Urothelium cell line (cell line): ENCODE measurements at places on chromosomes 12 and 14.
A peak's percentile ranks its signal among the peaks of the same experiment; 100 is the strongest.

DNA sequence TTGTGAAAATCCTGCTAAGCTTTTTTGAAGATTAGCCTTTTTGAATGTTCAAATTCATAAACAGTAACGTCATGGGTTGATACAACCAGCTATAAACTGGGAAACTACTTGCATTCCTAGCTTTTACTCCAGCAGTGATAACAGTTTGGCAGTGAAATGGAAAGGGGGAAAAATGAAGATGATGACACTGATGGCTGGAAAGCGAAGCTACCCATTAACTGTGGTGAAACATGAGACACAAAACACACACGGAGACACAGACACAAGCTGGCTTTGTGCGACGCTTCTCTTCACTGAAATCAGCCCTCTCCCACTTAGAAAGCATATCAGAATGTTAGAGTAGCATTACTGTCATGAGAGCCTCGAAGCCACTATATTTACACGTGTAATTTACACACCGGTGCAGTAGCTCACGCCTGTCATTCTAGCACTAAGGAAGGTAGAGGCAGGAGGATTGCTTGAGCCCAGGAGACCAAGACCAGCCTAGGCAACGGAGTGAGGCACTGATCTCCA is 15.7 kb downstream of the VPS37B start:
- DNase-seq: no peak

DNA sequence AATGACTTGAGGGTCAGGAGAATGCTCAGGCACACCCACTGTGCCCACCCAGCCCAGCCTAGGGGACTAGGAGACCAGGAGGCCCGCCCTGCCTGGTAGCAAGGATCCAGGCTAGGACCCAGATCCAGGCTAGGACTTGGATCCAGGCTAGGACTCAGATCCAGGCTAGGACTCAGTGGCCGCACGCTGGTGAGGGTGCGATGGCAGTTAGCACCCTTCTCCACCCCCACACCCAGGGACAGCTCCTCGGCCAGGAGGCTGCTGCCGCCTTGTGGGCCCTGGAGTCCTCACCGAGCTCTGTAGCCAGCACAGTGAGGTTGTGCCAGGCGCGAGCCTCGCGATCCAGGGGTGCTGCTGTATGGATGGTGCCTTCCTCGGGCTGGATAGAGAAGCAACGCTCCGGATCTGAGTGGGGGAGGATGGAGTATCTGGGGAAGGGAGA is 5.1 kb downstream of the CDH24 start:
- no peak for DNase-seq

DNA sequence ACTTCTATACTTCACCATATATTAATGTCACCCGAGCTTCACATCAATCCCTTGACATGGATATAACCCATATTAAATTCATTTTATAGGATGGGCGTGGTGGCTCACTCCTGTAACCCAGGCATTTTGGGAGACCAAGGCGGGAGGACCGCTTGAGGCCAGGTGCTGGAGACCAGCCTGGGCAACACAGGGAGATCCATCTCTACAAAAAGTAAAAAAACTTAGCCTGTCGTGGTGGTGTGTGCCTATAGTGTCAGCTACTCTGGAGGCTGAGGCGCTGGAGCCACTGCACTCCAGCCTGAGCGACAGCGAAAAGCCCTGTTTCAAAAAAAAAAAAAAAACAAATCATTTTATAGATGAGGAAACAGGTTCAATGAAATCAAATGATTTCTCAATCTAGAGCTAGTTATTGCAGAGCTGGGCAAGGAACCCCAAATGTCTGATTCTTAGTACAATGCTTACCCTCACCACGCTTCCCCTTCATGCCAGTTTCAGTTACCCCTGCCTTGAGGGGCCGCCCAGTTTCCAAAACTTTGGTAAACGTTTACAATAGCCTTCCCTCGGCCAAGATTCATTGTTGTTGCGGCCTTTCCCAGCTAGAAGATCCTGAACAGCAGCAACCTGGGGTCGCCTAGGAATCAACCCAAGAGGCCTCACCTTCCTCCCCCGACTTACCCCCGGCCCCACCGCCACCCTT is 751 bp downstream of the PSMB5 start:
- DNase-seq: no peak

GRCh38 chr12:69916544-69917235 is 91.7 kb downstream of the MYRFL start:
- no peak for DNase-seq

DNA sequence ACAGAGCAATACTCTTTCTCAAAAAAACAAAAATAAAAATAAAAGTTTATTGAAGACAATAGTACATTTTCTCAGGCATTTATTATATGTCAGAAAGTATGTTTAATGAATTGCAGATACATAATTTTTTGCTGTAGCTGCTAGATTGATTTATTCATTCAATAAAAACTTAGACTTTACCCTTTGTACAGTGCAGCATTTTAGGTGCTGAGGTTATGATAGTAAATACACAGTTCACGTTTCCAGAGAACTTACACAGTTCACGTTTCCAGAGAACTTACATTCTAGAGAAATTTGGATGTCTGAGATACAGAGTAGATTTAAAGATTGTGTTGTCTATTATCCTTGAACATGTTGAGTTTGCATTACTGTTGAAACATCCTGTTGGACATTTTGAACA is 25.3 kb downstream of the TMTC3 start:
- DNase-seq: no peak

GRCh38 chr14:77076113-77076631 is 21.9 kb upstream of the CIPC start:
- DNase-seq: no peak

- DNase-seq: no peak
Measured at GRCh38 chr12:25156061-25156460, 38.9 kb downstream of the DNAI7 start.

- no peak for DNase-seq
Measured at GRCh38 chr14:103347091-103347815, 13.2 kb downstream of the EIF5 start.

DNA sequence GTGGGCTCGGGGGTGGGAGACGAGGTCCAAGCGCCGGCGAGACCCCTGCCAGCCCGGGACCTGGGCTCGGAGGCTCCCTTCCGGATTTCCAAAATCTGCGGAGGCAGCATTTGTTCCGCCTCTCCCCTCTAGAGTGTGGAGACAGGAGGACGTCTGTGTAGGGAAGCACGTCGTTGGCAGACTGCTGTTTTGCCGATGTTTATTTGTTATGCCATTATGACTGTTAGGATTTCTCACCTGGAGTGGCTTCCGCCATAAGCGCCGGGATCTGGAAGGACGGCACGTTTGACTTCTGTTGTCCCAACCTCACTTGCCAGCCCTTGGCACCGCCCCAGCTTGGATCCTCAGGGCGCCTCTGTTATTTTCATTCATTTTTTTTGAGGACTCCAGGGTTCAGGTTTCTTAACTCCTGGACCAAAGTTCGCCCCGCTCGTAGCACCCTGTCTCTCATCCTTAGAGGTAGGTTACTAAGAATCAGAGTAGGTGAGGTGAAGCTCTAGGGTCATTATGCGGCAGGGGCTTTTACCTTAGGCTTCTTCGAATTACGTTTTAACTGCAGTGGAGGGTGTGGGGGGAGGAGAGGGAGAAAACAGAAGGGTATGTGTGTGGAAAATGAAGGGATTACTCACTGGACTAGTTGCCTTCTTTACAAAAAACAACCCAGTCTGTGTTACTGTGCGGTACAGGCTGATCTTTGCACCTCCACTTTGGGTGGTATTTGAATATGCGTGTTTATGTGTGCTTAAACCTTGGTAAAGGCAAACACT is 547 bp upstream of the PYGL start:
- peak; percentile 57 for DNase-seq

GRCh38 chr14:58765418-58765831 is 127.7 kb downstream of the DACT1 start:
- DNase-seq: no peak

DNA sequence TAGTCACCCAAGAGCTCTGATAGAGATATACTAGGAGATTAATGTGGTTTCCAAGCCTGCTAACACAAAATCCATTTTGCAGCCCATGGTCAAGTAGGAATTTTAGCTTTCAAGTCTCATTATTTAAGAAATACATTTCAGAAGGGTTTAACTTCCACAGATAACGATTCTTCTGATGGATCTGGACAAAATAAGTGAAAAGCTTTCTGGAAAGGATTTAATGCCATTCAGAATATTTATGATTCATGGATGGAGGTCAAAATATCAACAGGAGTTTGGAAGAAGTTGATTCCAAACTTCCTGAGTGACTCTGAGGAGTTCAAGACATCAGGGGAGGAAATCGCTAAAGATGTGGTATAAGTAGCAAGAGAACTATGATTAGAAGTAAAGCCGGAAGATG is 214.6 kb downstream of the ATXN7L3B start:
- DNase-seq: no peak
